Panc1 (cell line): ENCODE measurements at places on chromosomes 1 and 21. TPM values are rescaled to one million over a fixed set of nuclear protein-coding genes. Genes with fewer than 3 reads are reported as not detected.

DNA sequence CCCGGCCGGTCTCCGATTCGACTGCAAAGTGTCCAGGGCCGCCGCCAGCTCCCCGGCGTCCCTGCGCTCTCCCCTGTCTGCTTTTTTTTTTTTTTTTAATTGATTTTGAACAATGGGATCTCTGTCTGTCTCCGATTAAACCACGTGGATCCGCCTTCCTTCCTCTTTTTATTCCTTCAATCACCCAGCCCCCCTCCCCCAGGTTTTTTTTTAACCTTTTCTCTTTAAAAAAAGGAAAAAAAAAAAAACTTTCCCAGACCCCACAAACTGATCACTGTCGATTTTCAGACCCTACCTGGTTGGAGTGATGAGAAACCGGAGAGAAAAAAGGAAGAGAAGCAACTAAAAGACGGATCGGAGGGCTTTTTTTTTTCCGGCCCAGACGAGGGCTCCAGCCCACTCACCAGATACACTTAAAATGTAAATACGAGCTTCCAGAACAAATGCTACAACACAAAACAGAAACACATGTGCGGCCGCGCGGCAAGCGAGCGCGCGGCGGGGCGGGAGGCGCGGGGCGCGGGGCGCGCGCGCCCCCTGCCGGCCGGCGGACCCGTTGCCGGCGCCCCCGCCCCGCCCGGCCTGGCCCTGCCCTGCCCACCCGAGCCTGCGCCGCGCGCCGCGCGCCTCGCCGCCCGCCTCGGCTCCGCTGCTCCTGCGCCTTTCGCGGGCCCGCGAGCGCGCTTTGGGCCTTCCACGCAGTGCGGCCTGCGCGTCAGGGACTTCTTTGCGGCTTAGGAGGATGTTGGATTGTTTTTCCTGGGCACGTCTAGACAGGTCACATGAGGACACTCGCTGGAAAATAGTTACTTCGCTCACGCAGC is at the start of gene RCC2:
RCC2 (minus strand) TSS at position 428 of the 824 bp plus-strand sequence. CDS start 1,163 bp downstream, outside the sequence.
- H3K27me3 ChIP-seq: no peaks in the 10 kb centered on the region
- no peak for DNase-seq
- H3K27ac ChIP-seq: peak within 1 kb of the TSS; percentile 96
- H3K4me1 ChIP-seq: peaks cover 40% of the 10 kb centered on the region

- H3K4me1 ChIP-seq: no peaks in the 10 kb centered on the region
- H3K27me3 ChIP-seq: peaks cover 9% of the 10 kb centered on the region; the same call in 1 of the 2 replicates
- H3K36me3 ChIP-seq: no peaks in the 10 kb centered on the region
- DNase-seq: no peak
- H3K27ac ChIP-seq: no peak overlapping the region
Measured at GRCh38 chr1:5456090-5456811, 536.0 kb downstream of the NPHP4 start.

GRCh38 chr1:201456499-201457309 is 12.3 kb downstream of the PHLDA3 start:
- no peaks in the 10 kb centered on the region for H3K36me3 ChIP-seq
- H3K4me1 ChIP-seq: peaks cover 34% of the 10 kb centered on the region
- peak; percentile 61 for DNase-seq
- no peaks in the 10 kb centered on the region for H3K27me3 ChIP-seq
- peak overlapping the region; percentile 67 for H3K27ac ChIP-seq

- H3K4me3 ChIP-seq: no peak overlapping the region
- peaks cover 15% of the 10 kb centered on the region for H3K4me1 ChIP-seq
- peaks cover 6% of the 10 kb centered on the region; the same call in 1 of the 2 replicates for H3K27me3 ChIP-seq
- H3K27ac ChIP-seq: peak overlapping the region; percentile 26; the same call in 1 of the 2 replicates
- H3K36me3 ChIP-seq: no peaks in the 10 kb centered on the region
- no peak for DNase-seq
Measured at GRCh38 chr1:39892601-39893595, 8.8 kb downstream of the MYCL start.

DNA sequence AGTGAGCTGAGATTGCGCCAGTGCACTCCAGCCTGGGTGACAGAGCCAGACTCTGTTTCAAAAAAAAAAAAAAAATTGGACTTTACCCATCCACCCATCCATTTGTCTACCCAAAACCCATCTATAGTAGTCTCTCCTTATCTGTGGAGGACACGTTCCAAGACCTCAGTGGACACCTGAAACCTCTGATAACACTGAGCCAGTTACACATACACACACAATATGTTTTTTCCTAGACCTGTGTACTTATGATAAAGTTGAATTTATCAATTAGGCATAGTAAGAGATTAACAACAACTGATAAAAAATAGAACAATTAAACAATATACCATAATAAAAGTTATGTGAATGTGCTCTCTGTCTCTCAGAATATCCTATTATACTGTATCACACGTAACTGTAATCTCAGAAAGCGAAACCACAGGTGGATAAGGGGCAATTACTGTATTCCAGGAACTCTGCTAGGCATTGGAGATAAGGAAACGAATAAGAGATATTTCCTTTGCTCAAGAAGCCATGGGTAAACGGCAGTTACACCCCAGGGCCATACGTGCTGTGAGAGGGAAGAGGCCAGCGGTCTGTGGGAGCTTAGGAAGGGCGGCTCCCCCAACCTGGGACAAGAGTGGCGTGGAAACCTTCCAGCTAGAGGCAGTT is 84.2 kb upstream of the DISP3 start:
- DNase-seq: no peak
- no peak overlapping the region for H3K4me3 ChIP-seq
- no peaks in the 10 kb centered on the region for H3K36me3 ChIP-seq
- peaks cover 2% of the 10 kb centered on the region for H3K27me3 ChIP-seq
- no peak overlapping the region for H3K27ac ChIP-seq

- H3K4me1 ChIP-seq: no peaks in the 10 kb centered on the region
- peak; percentile 18 for DNase-seq
- H3K4me3 ChIP-seq: no peak overlapping the region
- no peaks in the 10 kb centered on the region for H3K36me3 ChIP-seq
- H3K27me3 ChIP-seq: no peaks in the 10 kb centered on the region
Measured at GRCh38 chr1:221263831-221264767, 384.9 kb downstream of the HLX start.

The MCOLN3 gene
- total RNA-seq: 14.2 TPM
